ENCODE measurements at places on chromosomes 2 and 18.

DNA sequence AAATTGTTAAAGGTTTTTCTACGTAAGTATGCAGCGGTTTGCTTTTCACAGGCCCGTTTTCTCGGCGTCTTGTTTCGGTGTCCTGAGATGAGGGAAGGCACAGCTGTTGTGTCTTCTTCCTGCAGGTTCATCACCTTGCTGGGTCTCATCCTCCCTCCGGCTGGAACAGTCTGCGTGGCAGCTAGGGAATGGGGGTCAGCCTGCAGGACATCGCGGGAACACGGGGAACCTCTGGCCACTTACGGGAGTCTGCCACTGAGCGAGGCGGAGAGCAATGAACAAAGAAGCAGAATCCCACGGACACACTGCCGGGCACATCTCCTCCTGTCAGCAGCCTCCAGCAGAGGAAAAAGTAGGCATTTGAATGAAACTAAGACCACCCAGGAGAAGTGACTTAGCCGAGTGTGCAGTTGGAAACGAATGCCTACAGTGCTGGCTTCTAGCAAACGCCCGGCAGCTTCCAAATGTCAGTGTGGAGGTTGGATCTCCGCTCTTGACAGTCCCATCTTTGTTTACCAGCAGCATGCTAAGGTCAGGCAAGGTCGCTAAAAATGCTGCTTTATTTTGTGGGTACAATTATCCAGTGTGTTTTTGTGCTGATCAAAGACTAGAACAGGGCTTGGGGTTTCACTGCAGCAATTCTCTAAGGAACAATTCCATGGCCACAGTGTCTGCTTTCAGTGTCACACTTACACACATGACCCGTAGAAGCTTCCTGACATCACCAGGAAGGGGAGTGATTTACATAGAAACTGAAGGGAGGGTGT, 109.8 kb upstream of the SEC11C start:
- no peak for DNase-seq

DNA sequence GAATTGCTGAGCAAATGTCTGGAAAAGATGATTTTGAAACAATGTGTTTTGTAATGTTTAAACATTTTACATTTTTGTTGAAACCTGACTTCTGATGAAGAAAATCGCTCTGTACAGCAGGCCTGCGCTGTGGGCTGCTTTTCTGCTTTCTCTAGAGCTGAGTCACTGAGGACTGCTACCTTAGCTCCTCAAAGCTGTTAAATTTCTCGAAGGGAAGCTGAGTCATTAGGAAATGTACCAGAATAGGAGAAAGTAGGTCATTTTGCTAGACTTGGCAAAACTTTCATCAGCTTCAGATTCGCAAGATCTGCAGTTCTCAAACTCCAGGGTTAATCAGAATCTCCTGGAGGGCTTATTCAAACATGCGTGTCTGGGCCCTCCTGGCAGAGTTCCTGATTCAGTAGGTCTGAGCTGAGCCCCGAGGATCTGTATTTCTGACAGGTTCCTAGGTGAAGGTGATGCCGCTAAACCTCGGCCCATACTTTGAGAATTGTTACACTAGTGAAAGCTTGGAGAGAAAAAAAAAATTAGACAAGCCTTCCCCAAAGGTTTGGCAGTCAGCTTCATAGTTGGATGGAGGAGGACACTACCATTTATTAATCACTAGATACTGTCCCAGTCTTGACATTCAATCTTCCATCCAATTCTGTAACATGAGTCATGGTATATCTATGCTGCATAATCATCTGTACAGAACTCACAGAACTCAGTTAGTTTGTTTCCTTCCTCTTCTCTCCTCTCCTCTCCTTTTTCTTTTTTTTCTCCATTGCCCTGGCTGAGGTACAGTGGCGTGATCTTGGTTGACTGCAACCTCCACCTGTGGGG, 297.6 kb downstream of the PARD3B start:
- DNase-seq: no peak

- DNase-seq: no peak
Measured at GRCh38 chr18:7332452-7332851, 101.6 kb downstream of the LRRC30 start.

GRCh38 chr2:239767021-239767905, 257.9 kb downstream of the NDUFA10 start:
- DNase-seq: no peak

GRCh38 chr2:7427293-7428060, 510.3 kb downstream of the RNF144A start:
- DNase-seq: peak; percentile 74

DNA sequence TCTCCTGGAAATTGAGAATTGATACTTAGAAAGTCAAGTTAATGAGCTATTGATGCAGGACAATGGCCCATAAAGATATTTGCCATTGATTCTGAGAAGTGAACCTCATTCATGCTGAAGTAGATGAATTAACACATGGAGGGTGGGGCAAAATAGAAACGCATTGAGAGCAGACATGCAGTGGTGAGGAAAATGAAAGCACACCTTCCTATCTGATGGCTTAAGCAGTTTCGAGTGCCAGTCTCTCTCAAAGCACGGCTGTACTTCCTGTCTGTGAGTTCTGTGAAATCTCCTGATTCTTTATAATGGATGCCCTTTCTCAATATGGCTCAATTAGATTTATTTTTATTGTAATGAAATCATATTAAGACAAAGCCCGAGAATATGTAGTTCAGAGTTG, 247.0 kb downstream of the TMX3 start:
- DNase-seq: no peak

DNA sequence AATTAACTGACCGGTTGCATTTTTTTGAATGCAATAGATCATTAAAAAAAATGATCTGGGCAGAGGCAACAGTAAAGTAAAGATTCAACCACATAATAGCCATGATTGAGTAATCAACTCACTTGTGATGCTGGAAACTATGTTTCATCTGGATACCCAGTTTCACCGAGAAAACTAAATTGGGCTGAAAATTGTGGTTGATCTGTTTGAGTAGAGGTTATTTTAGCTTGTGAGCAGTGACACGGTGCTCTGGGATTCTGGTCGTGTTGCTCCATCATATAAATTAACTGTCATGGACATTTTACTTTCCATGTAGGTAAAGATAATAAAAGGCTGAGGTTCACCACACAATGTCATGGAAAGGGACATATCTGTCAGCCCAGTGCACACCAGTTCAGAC, 58.7 kb downstream of the CD226 start:
- no peak for DNase-seq

- peak; percentile 8 for DNase-seq
Measured at GRCh38 chr2:63983986-63984605, 35.1 kb downstream of the VPS54 start.

DNA sequence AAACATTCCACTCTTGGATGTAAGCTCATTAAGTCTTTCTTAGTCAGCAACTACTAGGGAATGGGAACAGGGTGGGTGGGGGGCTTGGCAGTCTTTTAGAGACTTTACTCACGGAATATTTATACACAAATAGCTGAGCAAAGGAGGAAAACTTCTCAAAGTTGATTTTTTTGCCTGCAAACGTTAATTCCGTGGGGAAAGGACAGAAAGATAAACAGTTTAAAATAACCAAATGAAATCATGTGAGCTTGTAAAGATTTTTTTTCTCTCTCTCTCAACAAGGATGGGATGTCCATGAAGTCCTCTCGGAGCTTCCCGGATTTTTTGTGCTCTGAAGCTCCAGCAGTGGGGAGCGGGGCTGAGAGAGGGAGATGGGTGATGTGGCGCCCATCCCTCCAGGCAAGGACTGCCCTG, 32.2 kb upstream of the MAT2A start:
- no peak for DNase-seq

GRCh38 chr2:157441072-157441454, 2.8 kb downstream of the CYTIP start:
- DNase-seq: peak; percentile 82

DNA sequence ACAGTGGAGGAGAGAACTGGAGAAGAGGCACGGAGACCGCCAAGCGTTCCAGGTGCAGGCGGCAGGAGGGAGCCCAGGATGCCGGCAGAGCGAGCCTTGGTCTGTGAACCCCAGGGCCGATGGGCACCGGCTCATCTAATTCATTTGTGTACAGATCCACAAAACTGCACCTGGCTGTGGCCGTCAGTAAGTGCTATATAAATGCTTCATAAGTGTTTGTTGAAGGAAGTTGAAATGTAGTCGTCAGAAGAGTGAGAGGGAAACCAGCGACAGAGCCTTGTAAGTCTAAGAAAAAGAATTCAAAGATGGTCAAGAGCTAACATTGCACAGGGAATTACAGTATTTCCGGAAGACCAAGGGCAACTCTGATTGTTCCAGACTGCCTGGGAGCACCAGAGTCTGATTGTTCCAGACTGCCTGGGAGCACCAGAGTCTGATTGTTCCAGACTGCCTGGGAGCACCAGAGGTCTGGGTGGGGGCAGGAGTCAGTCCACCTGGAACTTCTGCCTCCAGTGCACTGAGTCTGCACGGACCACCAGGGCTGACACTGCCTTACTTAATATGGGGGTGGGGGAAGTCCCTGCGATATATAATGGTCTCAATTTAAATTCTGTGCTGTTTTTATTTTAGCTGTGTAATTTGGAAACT, 112.3 kb downstream of the BCL2 start:
- DNase-seq: no peak

GRCh38 chr2:167729911-167730310, 517.5 kb downstream of the STK39 start:
- no peak for DNase-seq

GRCh38 chr2:192500550-192501200, 305.9 kb upstream of the TMEFF2 start:
- no peak for DNase-seq

DNA sequence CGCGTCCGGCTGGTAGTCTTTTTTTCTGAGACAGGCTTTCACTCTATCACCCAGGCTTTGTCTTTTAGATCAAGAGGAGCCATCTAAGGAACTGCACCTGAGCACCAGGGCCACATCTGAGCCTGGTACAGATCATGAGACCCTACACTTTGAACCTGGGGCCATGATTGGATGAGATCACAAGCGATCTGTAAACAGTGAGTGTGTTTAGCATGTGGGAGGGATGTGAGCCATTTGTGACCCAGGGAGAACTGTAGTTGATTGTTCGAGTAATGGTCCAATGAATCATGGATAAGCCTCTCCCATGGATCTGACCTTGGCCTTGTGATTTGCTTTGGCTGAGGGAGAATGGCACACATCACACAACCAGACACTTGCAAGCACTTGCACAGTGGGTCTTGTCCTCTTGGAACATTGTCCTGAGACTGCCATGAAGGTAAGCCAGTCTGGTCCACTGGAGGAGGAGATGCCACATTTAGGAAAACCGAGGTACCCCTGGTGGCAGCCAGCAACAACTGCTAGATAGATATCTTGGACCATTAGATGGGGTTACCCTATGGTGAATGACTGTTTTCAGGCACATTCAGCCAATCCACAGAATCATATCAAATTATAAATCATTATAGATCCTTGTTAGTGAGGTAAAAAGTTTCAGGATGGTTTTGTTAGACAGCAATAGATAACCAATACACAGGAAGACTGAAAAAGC, 19.5 kb upstream of the DTNB start:
- DNase-seq: no peak

- no peak for DNase-seq
Measured at GRCh38 chr2:128868686-128869551, 550.3 kb upstream of the HS6ST1 start.

DNA sequence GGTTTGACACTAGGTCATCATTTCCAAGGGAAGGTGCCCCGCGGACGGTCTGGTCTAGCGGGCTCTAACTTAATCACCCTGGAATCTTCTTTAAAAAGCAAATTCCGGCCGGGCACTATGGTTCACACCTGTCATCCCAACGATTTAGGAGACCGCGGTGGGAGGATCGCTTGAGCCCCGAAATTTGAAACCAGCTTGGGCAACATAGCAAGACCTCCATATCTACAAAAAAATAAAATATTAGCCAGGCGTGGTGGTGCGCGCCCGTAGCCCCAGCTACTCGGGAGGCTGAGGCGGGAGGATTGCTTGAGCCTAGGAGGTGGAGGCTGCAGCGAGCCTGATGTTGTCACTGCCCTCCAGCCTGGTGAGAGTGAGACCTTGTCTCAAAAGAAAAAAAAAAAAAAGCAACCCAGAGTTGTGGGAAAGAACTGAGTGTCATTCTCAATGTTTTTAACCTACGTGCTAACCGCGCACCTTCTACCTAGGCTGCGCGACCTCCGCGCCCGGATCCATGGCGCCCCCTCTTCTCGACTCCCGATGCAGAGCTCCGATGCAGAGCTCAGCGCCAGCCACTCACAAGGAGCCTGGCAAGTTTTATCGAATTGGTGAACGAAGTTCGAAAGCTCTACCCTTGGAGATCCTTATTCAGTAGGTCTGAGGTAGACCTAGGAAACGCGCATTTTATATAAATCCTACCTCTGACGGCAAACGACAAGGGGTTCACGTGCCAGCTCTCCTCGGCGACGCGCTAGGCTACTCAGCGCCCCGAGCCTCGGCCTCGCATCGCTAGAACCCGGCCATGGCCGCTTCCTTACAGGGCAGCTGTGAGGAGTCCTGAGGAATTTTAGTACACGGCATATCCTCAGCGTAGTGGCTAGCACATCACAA, 888 bp upstream of the TWSG1 start:
- peak; percentile 61 for DNase-seq

DNA sequence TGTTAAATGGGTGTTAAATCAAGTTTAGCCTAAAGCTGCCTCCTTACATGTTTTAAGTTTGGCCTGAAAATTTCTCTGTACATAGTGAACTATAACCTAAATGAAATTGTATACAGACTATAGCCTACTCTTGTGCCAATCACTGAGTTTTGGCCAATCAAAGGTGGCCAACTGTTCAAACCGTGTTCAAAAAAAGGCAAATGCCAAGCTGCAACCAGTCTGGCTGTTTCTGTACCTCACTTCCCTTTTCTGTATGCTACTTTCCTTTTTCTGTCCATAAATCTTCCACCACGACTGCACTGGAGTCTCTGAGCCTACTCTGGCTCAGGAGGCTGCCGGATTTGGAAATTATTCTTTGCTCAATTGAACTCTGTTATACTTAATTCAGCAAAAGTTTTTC, 121.0 kb downstream of the SPOPL start:
- no peak for DNase-seq

GRCh38 chr2:239674981-239675825, 274.4 kb upstream of the HDAC4 start:
- DNase-seq: no peak

DNA sequence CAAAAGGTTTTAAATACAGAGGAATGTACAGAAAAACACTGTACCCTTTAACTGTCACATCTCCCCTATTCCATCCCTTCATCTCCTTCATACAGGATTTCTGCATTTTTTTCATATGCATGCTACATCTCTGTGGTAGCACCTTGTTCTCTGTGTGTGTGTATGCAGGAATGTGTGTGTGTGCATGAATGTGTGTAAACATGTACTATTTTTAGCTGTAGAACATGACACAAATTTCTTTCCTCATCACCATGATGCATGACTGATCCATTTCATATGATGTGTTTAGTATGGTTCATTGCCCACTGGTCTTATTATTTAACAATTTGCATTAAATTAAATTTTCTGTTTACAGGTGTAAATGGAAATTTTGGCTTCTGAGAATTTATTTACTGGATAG, 21.5 kb upstream of the ZEB2 start:
- DNase-seq: no peak

- no peak for DNase-seq
Measured at GRCh38 chr2:216392945-216393840, 19.1 kb upstream of the SMARCAL1 start.

GRCh38 chr18:63405986-63406385, 16.3 kb downstream of the VPS4B start:
- no peak for DNase-seq
